Activated CD4-positive, alpha-beta T cell treated with anti-CD3 and anti-CD28 coated beads, Interleukin-2, amount 50 U/mL, for 1 hour (primary cell): ENCODE measurements at places on chromosomes 3 and 15.

- peak; percentile 21 for DNase-seq
Observed at GRCh38 chr3:58333206-58334012, 717 bp downstream of the PXK start.

DNA sequence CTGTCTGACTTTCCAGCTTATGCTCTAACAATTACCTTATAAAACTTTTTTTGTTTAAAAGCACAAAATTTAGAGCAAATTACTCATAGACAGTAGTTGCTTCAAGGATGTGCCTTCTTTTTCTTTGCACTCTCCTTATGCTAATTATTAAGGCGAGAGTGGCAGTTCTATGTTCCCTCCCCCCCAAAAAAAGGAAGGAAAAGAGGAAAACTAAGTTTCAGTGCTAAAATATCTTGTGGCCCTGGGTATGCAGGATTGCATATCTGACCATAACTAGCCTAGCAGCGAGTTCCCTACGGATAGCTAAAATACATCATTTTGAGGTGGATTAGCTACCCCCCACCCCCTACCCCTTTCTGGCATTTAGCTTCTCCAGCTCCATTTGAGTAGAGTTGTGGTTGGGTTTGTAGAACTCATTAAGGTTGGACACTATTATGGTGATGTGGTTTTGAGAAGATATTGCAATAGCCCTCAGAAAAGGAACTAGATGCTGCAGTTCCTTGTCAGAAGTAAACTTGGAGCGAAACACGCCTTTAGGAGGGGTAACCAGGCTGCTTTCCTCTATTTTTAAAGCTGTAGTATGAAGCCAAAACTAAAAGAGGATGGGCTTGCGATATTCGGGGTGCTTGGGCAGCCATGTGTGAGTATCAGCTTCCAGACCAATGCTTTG is 174.6 kb downstream of the AKAP13 start:
- DNase-seq, result no peak

DNA sequence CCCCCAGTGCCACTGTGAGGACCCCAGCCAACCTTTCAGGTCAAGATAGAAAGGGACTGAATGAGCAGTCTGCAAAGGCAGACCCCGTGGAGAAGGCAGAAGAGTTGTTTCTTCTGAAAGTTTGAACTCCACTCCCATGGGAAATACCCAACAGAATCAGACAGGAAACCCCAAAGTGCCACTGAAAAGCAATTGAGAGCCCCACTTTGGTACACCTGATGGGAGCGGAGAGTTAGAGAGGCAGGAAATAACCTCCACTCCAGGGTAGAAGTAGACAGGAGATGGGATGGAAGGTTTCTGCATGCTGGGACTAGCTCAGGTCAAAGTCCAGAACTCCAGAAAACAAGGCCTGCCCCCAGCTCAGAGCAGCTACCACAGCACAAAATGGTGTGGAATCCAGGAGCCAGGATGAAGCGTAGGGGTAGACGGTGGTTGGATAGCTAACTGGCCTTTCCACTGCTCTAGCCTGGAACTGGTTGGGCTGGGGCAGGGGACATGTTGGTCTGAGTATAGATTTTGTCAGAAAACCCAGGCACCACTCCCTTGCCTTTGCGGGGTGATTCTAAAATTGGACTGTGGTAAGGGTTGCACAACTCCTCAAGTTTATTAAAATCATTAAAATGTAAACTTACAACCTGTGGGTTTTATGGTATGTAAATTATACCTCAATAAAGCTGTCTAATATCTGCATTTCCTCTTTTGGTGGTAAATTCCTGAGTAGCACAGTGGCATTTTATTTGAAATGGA is 1.9 kb upstream of the RAB43 start:
- no peak for DNase-seq

- no peak for DNase-seq
Observed at GRCh38 chr3:45778761-45779201, 17.6 kb downstream of the SLC6A20 start.

DNA sequence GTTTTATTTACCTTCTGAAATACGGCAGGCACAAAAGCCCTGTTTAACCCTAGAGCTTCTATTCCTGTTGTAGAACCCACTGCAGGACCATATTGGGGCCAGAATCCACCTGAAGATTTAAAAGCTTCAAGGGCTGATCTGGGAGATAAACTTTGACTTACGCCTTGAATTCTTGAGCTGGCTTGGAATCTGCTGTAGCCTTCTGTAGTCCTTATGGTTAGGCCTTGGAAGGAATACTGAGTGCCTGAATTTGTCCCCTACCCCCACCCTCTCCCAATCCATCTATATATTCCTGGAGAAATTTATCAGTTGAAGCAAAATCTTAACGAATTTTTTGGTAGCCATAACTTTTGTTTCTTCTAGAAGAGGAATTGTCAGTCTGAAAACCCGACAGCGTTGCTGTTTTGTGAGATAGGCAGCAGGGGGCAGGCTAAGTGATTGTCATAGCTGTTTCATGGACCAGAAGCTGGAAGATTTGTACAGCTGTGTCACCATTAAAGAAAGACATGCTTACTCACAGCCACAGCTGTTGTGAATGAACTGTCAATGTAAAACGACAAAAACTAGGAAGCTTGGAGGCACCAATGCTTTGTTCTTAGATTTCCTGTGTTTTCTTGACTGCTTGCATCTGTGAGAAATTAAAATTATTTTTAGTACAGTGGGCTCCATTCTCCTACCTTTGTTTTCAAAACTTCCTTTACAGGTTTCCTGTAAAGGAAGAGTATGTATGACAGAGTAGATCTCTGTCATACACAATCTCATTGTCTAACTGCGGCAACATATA is 12.8 kb downstream of the LXN start:
- DNase-seq, result peak; percentile 50

DNA sequence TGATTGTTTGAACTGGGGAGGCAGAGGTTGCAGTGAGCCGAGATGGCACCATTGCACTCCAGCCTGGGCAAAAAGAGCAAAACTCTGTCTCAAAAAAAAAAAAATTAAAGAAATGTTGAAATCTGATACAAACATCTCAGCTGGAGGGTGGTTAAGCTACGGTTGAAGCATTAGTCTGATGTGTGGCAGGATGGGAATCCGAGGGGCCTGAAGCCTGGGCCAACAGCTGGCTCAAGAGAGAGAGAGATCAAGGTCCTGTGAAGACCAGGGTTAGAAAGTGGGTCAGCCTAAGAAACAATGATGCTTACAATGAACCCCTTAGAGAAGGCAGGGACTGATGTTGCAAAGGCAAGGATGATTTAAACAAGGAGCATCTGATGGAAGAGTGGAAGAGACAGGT is 69.8 kb downstream of the CD200R1L start:
- no peak for DNase-seq

DNA sequence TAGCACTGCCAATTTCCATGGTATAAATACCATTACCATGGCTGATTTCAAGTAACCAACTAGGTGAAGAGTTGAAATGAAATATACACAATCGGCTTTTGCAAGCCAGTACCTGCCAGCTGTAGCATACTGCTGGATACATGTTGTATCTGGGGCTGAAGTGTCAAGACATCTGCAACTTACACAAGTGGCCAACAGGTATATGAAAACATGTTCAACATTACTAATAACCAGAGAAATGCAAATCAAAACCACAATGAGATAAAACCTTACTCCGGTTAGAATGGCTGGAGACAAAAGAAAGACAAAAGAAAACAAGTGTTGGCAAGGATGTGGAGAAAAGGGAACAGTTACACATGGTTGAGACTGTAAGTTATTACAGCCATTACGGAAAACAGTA is 11.6 kb downstream of the ATOSA start:
- no peak for DNase-seq
